Suprapubic skin (tissue), 4 donors: ENCODE measurements at places on chromosomes 16 and 17.

DNA sequence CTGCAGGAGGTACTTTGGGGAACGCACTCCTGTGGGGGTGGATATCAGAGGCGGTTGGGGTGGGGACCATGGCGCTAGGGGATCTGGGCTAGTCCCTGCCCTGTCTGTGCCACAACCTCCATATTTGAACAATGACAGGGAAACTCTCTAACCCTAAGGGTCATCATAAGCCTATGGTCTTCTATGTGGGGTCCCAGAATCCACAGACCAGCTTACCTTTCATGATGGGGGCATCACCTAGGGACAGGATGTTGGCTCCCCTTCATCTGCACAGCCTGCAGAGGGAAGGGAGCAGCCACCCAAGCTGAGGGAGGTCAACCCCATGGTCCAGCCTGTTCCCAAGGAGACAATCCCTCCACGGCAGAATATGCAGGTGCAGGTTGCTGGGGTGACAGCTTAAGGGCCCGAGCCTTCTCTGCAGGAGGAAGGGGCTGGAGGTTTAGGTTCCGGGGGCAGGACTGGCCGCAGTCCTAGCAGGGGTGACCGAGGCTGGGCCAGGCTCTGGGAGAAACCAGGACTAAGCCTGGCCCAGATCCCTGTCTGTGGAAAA lies 1.7 kb downstream of the ORAI3 start:
- no peak for DNase-seq

DNA sequence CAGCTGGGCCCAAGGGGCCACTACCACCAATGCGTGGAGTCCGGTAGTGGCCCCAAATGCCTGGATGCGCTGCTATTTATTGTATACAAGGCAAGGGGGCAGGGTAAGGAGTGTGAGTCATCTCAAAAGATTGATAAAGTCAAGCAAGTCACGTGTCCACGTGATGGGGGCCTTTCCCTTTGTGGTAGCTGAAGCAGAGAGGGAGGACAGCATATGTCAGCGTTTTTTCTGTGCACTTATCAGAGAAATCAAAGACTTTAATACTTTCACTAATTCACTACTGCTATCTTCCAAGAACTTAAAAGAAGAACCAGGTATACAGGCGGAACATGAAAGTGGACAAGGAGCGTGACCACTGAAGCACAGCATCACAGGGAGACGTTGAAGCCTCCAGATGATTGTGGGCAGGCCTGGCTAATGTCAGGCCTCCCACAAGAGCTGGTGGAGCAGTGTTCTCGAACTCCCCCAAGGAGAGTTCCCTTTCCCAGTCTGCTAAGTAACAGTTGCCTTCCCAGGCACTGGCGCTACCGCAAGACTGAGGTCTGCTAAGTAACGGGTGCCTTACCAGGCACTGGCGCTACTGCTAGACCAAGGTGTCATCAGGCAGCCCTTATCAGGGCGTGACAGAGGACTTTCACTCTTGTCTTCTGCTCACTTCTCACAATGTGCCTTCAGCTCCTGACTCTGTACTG lies 10.8 kb upstream of the ASB16 start:
- no peak for DNase-seq

- no peak for DNase-seq
Observed at GRCh38 chr16:49578435-49579024, 204.9 kb downstream of the C16orf78 start.

GRCh38 chr17:83187782-83188311 lies 108.4 kb downstream of the METRNL start:
- DNase-seq, result no peak

GRCh38 chr17:82710499-82711232 lies 5.8 kb upstream of the FN3KRP start:
- DNase-seq, result no peak

DNA sequence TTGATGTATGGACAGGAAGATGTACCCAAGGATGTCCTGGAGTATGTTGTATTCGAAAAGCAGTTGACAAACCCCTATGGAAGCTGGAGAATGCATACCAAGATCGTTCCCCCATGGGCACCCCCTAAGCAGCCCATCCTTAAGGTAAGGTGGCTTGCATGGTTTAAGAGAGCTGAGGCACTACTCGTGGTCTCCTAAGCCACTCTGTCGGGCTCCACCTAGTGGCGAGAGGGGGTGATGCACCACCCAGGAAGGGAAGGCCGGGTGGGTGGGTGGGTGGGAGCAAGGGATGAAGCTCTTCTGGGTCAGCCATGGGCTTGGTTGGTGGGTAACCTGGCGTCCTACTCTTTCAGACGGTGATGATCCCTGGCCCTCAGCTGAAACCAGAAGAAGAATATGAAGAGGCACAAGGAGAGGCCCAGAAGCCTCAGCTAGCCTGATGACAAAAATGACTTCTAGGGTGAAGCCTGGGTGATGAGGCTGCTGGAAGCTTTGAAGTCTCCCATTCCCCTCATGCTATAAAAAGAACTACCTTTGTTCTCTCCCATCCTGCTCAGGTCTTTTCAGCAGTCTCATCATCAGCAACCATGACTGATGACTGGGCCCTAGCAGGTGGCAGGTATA lies 21.5 kb downstream of the GPR179 start:
- DNase-seq, result no peak

GRCh38 chr17:56172517-56172982 lies 19.3 kb downstream of the ANKFN1 start:
- DNase-seq, result no peak

DNA sequence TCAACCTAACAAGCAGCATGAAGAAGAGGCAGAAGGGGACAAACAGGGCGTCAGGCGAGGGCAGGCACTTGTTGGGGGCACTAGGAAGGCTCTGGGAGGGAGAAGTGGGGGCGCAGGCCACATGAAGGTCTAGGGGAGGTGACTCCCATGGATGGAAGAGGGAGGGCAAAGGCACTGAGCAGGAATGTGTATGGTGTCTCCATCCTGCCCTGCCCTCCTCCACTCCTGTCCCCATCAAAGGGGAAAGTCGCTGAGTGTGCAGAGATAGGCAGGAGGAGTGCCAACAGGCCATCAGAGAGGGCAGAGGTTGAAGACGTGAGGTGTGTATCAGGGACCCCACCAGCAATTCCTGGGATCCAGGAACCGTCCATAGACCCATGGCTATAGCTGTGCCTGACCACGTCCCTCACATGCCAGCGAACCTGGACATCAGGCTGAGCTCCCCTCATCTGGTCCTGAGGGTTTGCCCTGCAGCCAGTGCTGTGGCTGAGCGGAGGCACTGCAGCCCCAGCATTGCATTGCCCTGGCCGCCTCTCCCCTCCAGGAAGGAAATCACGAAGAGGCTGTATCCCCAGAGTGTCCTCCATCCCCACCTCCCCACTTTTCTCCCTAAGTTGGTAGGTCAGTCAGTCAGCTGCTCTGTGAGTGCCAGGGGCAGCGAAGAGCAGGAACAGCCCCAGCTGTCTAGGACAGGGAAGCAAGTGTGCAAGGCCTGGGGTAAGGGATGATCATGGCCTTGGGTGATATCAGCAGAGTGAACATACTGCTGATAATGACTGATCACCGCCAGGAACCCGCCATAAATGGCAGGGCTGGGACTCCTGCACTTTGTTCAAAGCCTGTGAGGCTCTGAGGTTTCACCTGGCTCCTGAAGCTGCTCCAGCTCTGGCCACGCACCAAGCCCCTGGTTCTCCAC lies 6.2 kb upstream of the CYB561 start:
- no peak for DNase-seq

DNA sequence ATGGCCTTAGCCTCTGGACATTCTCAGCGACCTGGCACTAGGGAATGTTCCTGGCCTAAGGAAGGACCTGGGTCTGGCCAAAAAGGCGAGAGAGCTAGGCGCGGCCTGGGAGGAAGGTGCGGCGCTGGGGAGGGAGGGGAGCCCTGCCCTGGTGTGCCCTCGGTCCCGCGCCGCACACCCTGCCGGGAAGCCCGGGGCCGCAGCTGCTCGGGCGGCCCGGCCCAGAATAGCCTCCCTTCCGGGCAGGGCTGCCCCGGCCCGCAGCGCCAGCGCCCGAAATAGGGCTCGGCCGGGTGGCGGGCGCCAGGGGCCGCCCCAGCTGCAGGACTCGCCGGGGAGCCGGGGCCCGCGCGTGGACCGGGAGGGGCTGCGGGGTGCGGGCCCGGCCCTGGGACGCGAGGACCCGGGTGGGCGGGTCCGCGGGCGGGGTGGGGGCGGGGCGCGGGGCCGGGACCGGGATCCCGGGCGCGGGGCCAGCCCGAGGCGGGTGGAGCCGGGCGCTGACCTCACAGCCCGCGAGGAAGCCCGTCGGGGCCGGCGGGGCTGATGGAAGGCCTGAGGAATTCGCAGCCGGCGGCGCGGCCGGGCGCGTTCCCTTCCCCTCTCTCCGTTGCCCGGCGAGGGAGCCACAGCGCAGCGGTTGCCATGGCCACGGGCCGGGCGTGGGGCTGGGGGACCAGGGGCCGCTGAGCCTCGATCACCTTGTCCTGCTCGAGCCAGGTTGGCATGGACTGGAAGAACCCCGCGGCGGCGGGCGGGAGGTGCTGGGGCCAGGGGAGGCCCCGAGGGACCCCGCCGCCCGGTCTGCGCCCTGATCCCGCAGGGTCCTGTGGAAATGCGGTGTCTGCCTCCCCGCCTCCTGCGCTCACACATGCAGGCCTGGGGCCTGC lies 18.1 kb downstream of the SOCS3 start:
- DNase-seq, result peak; percentile 86

GRCh38 chr17:38597375-38597774 lies 8.4 kb downstream of the SRCIN1 start:
- no peak for DNase-seq

DNA sequence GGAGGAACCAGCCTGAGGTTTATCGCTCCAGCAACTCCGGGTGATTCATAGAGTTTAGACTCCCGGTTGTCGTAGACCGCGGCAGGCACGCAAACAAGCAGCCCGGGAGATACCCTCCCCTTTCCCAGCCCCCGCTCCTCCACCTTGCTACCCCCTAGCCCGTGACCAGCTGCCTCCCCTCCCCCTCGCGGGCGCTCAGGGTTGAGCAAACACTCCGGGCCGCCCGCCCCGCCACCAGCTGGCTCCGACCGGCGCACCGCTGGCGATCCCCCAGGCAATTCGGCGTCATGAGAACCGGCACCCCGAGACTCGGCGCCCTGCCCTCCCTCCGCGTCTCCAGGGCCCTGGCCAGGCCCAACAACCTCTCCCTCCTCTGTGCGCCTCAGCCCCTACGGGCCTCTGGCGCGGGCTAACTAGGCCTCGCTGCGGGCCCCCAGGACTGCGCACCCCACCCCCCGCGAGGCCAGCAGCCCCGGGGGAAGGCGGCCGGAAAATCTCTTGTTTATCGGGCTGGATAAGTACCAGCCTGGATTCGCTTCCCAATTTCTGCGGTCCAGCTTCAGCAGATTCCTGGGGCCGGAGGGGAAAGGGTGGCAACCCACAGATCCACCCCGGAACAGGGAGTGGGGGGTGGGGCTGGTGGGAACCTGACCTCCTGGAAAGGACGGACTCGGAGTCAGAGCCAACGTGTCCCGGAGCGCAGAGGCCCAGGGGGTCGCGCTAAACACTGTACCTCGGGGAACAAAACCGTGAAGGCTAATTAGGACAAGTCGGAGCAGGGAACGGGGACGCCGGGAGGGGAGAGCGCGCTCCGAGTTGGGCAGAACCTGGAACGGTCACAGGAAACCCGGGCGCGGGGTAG lies 951 bp upstream of the GPRC5C start:
- DNase-seq, result no peak

DNA sequence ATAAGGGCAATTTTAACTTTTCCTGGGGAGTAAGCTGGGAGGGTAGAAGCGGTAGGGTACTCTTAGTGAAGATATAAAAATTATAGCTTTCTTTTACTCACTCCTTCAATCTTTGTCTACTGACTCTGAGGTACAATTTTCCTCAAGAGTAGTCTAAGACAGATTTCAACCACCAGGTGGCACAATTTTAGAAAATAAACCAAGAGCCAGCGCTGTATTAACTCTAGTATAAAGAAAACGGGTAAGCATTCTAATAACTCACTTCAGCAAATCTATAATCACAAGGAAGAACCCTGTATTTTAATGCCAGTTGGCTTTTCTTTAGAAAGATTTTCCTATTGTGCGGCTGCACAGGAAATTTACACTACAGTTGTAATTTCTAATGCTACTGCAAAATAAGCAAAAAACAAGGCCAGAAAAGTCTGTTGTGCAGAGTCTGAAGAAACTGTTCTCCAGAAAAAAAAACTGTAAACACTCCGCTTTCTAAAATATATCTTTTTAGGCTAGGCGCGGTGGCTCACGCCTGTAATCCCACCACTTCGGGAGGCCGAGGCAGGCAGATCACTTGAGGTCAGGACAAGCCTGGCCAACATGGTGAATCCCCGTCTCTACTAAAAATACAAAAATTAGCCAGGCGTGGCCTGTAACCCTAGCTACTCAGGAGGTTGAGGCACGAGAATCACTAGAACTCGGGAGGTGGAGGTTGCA lies 1.9 kb downstream of the CMC2 start:
- DNase-seq, result no peak

GRCh38 chr17:31535581-31535981 lies 144.1 kb downstream of the RAB11FIP4 start:
- no peak for DNase-seq

DNA sequence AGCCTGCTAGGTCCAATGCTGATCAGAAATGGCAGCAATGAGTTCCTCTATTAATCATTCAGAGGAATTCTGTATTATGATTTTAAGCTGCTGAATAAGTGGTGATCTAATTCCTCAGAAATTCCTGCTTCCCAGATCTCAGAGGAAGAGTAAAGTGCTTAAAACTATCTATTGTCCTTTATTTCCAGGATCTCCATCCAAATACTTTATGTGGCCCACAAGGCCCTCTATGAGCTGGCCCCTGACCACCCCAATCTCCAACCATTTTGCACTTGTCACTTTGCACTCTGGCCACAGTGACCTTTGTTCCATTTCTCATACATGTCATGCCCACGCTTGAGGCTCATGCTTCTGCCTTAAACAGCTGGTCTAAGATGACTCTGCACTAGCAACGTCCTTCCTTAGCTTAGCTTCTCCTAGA lies 93.7 kb downstream of the CA10 start:
- DNase-seq, result no peak

- DNase-seq, result no peak
Observed at GRCh38 chr16:14444979-14445810, 184.9 kb downstream of the PARN start.

GRCh38 chr16:26197707-26198106 lies 505.9 kb downstream of the HS3ST4 start:
- DNase-seq, result no peak

GRCh38 chr16:86444661-86445060 lies 65.7 kb upstream of the FOXF1 start:
- no peak for DNase-seq

GRCh38 chr16:87734644-87735043 lies 31.1 kb downstream of the KLHDC4 start:
- no peak for DNase-seq
